ENCODE measurements at places on chromosomes 6 and 20. TPM values are rescaled to one million over a fixed set of nuclear protein-coding genes. Genes with fewer than 3 reads are reported as not detected.

The TAPBP gene
- total RNA-seq = 73.9 TPM

The HDGFL1 gene
- not detected for total RNA-seq

The C20orf204 gene
- 1.7 TPM for total RNA-seq

The F13A1 gene
- total RNA-seq = 421 TPM

The TRDN gene
- total RNA-seq = 0.23 TPM
